ENCODE measurements at places on chromosomes 6 and 20. TPM values are rescaled to one million over a fixed set of nuclear protein-coding genes. Genes with fewer than 3 reads are reported as not detected.

GRCh38 chr6:25963426-25964123 is 973 bp downstream of the TRIM38 start:
- H3K4me3 ChIP-seq = peak overlapping the region; percentile 92
- DNase-seq = peak; percentile 44
- no peaks in the 10 kb centered on the region for H3K27me3 ChIP-seq
- peaks cover 80% of the 10 kb centered on the region for H3K4me1 ChIP-seq
- peak overlapping the region; percentile 94 for H3K27ac ChIP-seq

The EPPIN gene
- not detected for total RNA-seq

The CNR1 gene
- 20.4 TPM for total RNA-seq

GRCh38 chr6:15546591-15546990 is 116.2 kb downstream of the DTNBP1 start:
- peaks cover 21% of the 10 kb centered on the region for H3K4me1 ChIP-seq
- no peaks in the 10 kb centered on the region for H3K36me3 ChIP-seq
- no peak overlapping the region for H3K4me3 ChIP-seq
- no peak for DNase-seq

DNA sequence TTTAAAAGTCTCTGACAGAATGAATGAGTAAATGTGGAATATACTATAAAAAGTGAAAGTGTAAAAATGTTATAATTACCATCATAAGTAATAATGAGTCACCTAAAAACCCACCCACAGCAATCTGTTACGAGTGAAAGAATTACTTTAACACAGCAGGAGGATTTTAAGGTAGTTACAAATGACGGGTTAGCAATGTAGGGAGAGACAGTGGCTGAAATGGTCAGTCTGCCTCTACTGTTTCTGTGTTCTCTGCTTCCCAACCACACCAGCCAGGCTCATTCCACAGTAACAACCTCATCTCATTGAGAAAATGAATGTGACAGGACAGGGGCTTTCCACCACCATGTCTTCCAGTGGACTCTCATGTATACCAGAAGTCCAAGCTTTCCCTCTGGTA is 124.4 kb upstream of the KCNK16 start:
- no peaks in the 10 kb centered on the region for H3K36me3 ChIP-seq
- H3K27me3 ChIP-seq = no peaks in the 10 kb centered on the region
- no peak overlapping the region for H3K4me3 ChIP-seq
- no peak overlapping the region for H3K27ac ChIP-seq
- H3K4me1 ChIP-seq = no peaks in the 10 kb centered on the region

The MUCL3 gene
- total RNA-seq = not detected

DNA sequence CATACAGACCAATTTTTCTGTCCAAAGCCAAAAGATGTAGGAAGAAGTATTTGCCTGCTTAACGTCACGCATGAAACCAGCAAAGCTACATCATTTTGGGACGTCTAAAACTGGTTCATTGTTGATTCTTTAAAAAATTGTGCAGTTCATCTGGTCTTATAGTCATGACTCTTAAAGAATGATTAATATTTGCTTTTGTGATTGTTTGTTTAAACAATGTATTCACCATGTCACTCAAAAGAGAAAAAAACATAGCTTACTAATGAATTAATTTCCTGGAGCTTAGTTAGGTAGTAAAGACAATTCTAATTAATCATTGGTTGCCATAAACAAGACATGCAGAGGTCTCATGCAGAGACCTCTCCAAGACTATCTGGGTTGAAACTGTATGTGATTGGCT is 157.3 kb downstream of the RPS12 start:
- no peak overlapping the region for H3K27ac ChIP-seq
- no peaks in the 10 kb centered on the region for H3K4me1 ChIP-seq
- no peaks in the 10 kb centered on the region for H3K36me3 ChIP-seq
- no peaks in the 10 kb centered on the region for H3K27me3 ChIP-seq

- no peak for DNase-seq
- H3K27me3 ChIP-seq = no peaks in the 10 kb centered on the region
- no peaks in the 10 kb centered on the region for H3K4me1 ChIP-seq
- no peak overlapping the region for H3K4me3 ChIP-seq
- H3K36me3 ChIP-seq = no peaks in the 10 kb centered on the region
Measured at GRCh38 chr6:141140905-141141304, 991.8 kb upstream of the GJE1 start.

GRCh38 chr6:133741375-133741861 is 147.5 kb upstream of the TCF21 start:
- no peaks in the 10 kb centered on the region for H3K27me3 ChIP-seq
- H3K4me3 ChIP-seq = no peak overlapping the region
- H3K4me1 ChIP-seq = no peaks in the 10 kb centered on the region
- DNase-seq = no peak
- H3K36me3 ChIP-seq = no peaks in the 10 kb centered on the region
